ENCODE measurements at places on chromosomes 4 and X. TPM values are rescaled to one million over a fixed set of nuclear protein-coding genes. Genes with fewer than 3 reads are reported as not detected.
A peak's percentile ranks its signal among the peaks of the same experiment; 100 is the strongest.

Gene ASMTL
- total RNA-seq = 18.6 TPM

Gene HSFX4
- total RNA-seq = not detected

Gene CACNA1F
- 0.21 TPM for total RNA-seq

Gene TLR10
- total RNA-seq = 0.15 TPM

Gene SHOX
- not detected for total RNA-seq

Gene SSX2
- total RNA-seq = not detected

Gene LNX1
- total RNA-seq = 2.5 TPM

GRCh38 chr4:54526560-54526959, 131.2 kb upstream of the KIT start:
- no peak overlapping the region for H3K4me3 ChIP-seq
- no peak for DNase-seq
- no peaks in the 10 kb centered on the region for H3K4me1 ChIP-seq
- H3K27ac ChIP-seq = no peak overlapping the region
- no peaks in the 10 kb centered on the region for H3K36me3 ChIP-seq

DNA sequence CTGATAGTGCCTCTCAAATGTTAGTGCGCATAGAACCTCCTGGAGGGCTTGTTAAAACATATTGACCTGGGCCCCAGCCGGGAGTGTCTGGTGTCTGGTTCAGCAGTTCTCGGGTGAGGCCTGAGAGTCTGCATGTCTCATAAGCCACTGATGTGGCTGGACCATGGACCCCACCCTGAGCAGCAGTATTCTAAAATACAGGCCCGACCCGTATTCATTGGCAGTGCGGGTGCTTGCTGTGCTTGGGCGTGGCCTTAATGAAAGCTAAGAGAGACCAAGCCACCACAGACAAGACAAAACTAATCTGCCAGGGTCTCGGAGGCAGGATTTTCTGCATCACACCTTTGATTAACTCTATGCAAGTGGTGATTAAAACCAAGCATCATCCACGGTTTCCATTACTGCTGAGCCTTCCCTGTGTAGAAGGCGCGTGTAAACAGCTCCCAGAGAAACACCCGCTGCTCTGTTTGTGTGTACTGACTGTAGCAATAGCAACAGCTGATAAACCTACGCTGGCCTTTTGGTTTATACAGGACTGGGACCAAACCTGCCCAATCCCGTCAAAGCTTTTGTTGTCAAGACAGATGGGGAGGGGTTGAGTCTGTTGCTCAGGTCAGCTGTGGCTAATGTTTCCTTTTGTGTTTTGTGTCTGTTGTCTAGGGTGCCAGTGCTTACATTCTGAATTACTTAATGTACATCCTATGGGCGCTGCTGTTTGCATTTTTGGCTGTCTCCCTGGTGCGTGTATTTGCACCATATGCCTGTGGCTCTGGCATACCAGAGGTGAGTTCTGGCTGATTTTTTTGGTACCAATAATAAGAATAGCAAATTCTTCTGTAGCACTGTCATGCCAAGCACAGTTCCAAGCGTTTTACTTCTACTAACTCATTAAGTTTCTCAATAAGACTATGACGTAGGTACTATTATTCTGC, 40.8 kb downstream of the CLCN4 start:
- no peak for DNase-seq
- H3K4me3 ChIP-seq = no peak overlapping the region
- H3K27ac ChIP-seq = no peak overlapping the region
- no peaks in the 10 kb centered on the region for H3K27me3 ChIP-seq

GRCh38 chrX:2609431-2610238, 81.5 kb upstream of the CD99 start:
- H3K27me3 ChIP-seq = no peaks in the 10 kb centered on the region
- no peak for DNase-seq
- no peaks in the 10 kb centered on the region for H3K36me3 ChIP-seq

DNA sequence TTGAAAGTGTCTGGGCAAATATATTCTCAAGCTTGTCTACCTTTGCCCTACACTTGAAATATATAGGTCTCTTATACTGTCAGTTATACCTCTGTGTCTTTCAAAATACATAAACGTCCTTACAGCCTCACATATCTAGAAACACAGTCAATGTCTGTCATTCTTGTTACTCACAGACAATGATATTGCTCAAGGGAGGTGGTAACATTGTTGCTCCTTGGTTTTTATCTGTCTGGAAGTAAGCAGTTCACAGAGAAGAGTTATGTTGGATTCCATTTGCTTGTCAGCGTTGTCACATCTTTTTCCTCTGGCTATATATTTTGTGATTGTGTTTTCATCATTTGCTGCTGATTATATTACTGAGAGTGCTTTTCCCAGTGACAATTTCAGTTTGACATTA, 1528.9 kb downstream of the PCDH7 start:
- H3K4me1 ChIP-seq = no peaks in the 10 kb centered on the region
- no peak overlapping the region for H3K4me3 ChIP-seq
- no peak overlapping the region for H3K27ac ChIP-seq
- no peaks in the 10 kb centered on the region for H3K27me3 ChIP-seq
- H3K36me3 ChIP-seq = no peaks in the 10 kb centered on the region

DNA sequence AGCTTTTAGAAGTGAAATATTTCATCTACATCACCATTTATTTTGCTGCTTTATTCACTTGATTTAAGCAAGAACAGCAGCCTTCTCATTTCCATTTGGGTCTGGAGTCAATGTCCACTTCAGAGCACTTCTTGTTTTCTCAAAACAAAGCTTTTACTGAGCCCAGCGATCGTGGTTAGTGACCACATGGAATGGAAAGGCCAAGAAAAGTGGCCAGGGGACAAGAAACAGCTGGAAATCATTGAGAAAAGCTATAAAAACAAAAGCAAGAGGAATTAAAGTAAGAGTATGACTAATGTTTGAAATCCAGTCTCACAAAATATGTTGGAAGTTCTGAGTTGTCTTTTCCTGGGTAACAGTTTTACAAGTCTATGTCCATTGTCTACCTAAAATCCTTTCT, 328.4 kb upstream of the INTU start:
- no peak for DNase-seq
- H3K4me3 ChIP-seq = no peak overlapping the region
- no peaks in the 10 kb centered on the region for H3K36me3 ChIP-seq
- H3K27me3 ChIP-seq = no peaks in the 10 kb centered on the region
- H3K27ac ChIP-seq = no peak overlapping the region

DNA sequence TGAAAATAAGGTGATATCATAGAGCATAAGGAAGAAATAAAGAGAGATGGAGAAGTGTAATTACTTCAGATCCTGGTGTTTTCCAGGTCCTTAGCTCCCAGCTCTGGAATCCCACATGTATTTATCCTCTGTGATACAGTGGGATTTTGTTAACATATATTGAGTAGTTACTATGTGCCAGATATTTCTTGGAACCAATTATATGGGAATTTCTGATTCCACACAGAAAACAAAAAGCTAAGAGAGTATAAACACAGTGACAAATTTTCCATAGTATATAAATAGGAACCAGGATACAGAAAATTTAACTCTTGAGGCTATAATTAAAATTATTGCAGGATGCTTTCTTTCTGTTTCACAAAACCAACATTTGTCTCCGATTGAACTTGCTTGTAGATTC, 1067.5 kb downstream of the PCDH7 start:
- H3K27me3 ChIP-seq = no peaks in the 10 kb centered on the region
- H3K36me3 ChIP-seq = no peaks in the 10 kb centered on the region
- no peak for DNase-seq
- no peak overlapping the region for H3K27ac ChIP-seq

GRCh38 chr4:25002681-25003080, 28.1 kb downstream of the LGI2 start:
- peak overlapping the region; percentile 3 for H3K27ac ChIP-seq
- H3K4me3 ChIP-seq = no peak overlapping the region
- no peaks in the 10 kb centered on the region for H3K27me3 ChIP-seq
- peaks cover 3% of the 10 kb centered on the region for H3K4me1 ChIP-seq

- H3K4me1 ChIP-seq = no peaks in the 10 kb centered on the region
- no peak overlapping the region for H3K4me3 ChIP-seq
- no peak overlapping the region for H3K27ac ChIP-seq
Observed at GRCh38 chrX:13797512-13797911, 19.4 kb downstream of the GPM6B start.

DNA sequence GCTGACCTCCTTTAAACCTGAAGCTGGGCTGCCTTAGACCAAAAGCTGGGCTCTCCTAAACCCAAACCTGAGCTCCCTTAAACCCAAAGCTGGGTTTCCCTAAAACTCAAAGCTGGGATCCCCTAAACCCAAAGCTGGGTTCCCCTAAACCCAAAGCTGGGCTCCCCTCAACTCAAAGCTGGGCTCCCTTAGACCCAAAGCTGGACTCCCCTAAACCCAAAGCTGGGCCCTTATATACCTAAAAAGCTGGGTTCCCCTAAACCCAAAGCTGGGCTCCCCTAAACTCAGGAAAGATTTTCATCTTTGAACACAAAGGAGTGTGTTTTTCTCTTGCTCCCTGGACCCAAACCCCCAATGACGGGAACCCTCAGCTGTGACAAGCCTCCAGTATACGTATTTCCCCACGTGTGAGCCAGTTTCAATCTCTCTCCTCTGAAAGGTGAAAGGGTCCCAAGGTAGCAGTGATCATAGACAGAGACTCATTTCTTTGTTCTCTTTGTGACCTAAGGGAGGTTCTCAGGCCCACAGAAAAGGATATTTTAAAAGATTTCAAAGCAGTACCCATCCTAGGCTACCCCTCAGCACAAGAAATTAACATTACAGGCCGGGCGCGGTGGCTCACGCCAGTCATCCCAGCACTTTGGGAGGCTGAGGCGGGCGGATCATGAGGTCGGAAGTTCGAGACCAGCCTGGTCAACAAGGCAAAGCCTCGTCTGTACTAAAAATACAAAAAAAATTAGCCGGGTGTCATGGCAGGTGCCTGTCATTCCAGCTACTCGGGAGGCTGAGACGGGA, 31.3 kb upstream of the ASMTL start:
- H3K4me3 ChIP-seq = no peak overlapping the region
- no peak for DNase-seq
- H3K36me3 ChIP-seq = no peaks in the 10 kb centered on the region
- peaks cover 39% of the 10 kb centered on the region for H3K4me1 ChIP-seq
- H3K27me3 ChIP-seq = no peaks in the 10 kb centered on the region
- H3K27ac ChIP-seq = peak overlapping the region; percentile 1

DNA sequence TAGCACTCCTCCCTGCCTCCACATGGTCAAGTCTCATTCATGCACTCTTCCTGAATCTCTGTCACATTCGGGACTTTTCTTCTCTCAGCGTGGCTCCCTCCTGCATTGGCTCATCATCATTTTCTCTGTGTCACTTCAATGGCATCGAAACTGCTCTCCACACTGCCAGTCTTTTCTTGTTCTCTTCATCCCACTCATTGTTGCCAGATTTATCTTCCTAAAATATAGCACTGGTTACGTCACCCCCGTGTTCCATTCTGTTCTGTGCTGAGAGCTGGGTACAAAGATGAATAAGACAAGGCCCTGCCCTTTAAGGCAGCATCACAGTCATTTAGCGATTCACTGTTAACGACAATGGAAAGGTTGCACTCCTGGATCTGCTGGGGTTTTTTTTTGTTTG, 174.4 kb upstream of the TBC1D9 start:
- H3K27me3 ChIP-seq = no peaks in the 10 kb centered on the region
- no peak overlapping the region for H3K4me3 ChIP-seq
- H3K36me3 ChIP-seq = no peaks in the 10 kb centered on the region
- no peak overlapping the region for H3K27ac ChIP-seq
- no peaks in the 10 kb centered on the region for H3K4me1 ChIP-seq

DNA sequence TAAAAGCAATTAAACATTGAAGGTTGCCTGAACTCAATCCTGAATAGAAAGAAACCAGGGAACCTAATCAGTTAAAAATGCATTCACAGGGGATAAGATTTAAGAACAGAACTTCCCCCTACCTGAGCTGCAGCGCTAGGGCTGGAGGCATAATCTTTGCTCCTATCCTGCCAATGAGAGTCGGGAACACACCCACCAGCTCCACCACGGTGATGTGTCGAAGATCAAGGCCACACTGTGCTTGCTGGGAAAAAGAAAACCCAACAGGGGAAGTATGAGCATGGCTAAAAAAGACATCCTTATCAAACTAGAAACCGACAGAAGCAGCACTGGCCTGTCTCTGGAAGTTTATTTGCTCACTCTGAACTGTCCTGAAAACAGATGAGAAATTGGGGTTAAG, 66.3 kb downstream of the SRPX start:
- no peak overlapping the region for H3K27ac ChIP-seq
- no peak overlapping the region for H3K4me3 ChIP-seq
- no peaks in the 10 kb centered on the region for H3K27me3 ChIP-seq
- H3K4me1 ChIP-seq = no peaks in the 10 kb centered on the region

- no peak for DNase-seq
- H3K36me3 ChIP-seq = no peaks in the 10 kb centered on the region
- no peak overlapping the region for H3K4me3 ChIP-seq
- no peak overlapping the region for H3K27ac ChIP-seq
- no peaks in the 10 kb centered on the region for H3K4me1 ChIP-seq
- H3K27me3 ChIP-seq = no peaks in the 10 kb centered on the region
Observed at GRCh38 chr4:92362028-92362427, 58.3 kb downstream of the GRID2 start.

DNA sequence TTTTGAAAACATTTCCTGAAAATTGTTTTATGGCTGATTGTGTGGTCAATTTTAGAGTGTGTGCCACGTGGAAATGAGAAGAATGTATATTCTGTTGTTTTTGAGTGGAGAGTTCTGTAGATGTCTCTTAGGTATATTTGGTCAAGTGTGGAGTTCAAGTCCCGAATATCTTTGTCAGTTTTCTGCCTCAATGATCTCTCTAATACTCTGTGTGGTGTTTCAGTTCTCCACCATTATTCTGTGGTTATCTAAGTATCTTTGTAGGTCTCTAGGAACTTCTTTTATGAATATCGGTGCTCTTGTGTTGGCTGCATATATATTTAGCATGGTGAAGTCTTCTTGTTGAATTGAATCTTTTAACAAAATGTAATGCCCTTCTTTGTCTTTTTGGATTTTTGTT, 113.3 kb downstream of the LINC00632 start:
- no peaks in the 10 kb centered on the region for H3K4me1 ChIP-seq
- no peak overlapping the region for H3K27ac ChIP-seq
- DNase-seq = no peak
- no peak overlapping the region for H3K4me3 ChIP-seq
- H3K36me3 ChIP-seq = no peaks in the 10 kb centered on the region

DNA sequence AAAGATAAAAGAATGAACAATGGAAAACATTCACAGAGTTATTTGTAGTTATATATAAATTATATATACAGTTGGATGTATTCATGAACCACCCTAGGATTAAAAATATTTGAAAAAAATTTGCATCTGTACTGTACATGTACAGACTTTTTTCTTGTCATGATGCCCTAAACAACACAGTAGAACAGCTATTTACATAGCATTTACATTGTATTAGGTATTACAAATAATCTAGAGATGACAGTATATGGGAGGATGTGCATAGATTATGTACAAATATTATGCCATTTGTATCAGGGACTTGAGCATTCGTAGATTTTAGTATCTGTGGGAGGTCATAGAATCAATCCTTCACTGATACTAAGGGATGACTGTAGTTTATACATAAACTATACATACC, 44.8 kb downstream of the GSTCD start:
- DNase-seq = no peak
- H3K27me3 ChIP-seq = no peaks in the 10 kb centered on the region
- no peak overlapping the region for H3K4me3 ChIP-seq
- H3K27ac ChIP-seq = no peak overlapping the region

- no peaks in the 10 kb centered on the region for H3K36me3 ChIP-seq
- no peak overlapping the region for H3K27ac ChIP-seq
- H3K27me3 ChIP-seq = no peaks in the 10 kb centered on the region
Observed at GRCh38 chrX:33252306-33252825, 41.0 kb upstream of the DMD start.

- H3K4me3 ChIP-seq = no peak overlapping the region
- DNase-seq = no peak
- no peaks in the 10 kb centered on the region for H3K36me3 ChIP-seq
- no peaks in the 10 kb centered on the region for H3K4me1 ChIP-seq
Observed at GRCh38 chr4:9919047-9919446, 102.2 kb downstream of the SLC2A9 start.
